ENCODE measurements at places on chromosomes 2 and 18. TPM values are rescaled to one million over a fixed set of nuclear protein-coding genes. Genes with fewer than 3 reads are reported as not detected.

GRCh38 chr18:39607034-39607433 is 2041.4 kb upstream of the CELF4 start:
- no peak for DNase-seq

DNA sequence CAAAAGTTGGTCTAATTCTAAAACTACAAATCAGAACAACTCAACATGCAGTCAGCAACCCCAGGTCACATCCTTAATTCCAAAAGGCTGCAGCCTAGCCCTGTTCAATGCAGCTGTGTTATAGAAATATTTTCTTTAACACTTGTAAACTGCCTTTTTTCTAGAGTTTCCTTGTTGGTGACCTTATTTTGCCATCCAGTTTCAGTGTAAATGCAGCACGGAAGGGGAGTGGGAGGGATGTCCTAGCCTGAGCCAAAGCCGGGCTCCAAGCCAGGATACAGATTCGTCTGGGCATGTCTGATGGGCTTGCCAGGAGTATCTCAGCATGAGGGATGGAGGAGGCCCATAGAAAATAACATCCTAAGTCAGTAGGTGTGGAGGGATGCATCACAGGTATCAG is 17.7 kb upstream of the SP3 start:
- DNase-seq = peak; percentile 59

DNA sequence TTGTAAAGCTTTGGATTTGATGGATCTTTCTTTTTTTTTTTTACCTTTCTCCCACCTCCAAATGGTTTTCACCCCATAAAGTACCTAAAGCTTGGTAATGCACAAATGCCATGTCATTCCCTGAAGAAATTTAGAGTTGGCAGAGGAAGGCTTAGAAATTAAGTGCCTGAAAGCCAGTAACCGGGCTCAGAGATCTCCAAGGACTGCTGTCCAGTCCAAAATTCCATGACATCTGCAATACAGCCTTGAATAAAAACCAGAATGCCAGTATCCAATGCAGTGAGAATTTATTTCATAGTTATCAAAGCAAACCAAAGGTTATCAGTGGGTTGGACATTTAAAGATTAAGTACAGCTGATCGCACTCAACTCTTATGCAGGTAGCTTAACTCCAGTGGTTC is 209.9 kb upstream of the RBBP8 start:
- no peak for DNase-seq

DNA sequence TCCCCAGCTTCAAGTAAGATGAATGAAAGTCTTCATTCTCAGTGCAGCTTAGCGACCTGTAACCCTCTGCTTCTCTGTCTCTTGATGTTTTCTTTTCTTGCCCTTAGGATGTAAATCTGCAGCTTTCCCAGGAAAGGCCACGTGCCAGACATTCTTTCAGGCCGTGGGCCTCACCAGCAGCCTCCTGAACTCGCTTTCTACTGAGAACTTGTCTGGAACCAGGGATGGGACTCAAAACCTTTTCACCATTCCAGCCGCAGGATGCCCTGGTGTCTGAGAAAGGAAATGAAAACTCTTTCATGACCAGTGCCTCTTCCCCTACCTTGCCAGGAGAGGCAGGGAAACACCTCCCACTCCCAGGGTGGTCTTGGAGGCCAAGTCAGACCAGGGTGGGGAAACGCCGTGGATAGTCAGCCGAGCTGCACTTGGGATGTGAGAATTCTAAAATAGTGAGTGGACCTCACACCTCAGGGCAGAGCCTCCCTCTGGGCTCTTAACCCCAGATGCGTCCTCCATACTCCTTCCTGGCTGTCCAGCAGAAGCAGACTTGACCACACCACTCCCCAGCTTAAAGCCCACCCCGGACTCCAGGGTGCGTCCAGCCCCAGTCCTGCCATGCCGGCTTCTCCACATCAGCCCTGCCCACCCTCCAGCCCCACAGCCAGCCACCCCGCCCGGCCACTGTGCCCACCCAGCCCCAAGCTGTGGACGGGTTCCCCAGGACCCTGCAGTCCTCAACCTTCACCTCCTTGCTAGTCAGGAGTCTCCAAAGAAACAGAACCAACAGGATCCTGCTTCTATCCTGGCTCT is 115.5 kb downstream of the TWIST2 start:
- DNase-seq = no peak

- DNase-seq = no peak
Observed at GRCh38 chr18:7645756-7646155, 78.6 kb downstream of the PTPRM start.

GRCh38 chr18:74895686-74896085 is 298.0 kb downstream of the ZNF407 start:
- no peak for DNase-seq

DNA sequence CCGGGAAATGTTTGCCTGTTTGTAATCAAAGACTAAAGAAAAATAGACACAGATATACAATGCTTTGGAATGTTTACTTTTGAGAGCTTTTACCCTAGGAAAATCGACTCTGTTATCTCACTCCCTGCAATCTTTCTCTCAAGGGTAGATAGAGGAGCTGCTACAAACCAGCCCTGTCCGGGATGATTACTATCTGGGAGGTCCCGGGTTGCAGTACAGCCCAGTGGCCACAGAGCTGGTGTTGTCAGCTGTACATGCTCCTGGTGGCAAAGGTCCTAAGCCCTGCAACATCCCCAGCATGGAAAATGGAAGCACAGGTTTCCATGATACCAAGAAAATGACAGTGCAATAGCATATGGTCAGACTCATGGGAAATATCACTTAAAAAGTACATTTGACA is 570.5 kb upstream of the SOX11 start:
- no peak for DNase-seq

- DNase-seq = no peak
Observed at GRCh38 chr2:27863146-27863545, 27.0 kb downstream of the RBKS start.

DNA sequence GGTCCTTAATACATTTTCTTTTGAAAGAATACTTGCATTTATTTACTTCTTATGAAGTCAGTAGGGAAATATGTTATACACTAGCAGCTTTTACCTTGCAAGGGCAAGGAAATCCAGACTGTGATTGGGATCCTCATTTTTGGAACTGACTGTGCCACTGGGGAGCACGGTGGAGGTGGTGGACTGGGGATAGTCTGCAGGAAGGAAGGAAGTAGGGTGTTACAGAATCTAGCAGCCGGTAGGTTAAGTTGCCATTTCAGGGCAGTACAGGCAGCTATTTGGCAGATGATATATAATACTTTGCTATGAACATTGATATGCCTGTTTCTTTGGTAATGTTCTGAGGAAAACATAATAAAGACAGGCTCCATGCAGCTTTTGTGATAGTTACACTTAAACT is 238.3 kb downstream of the PHLPP1 start:
- DNase-seq = no peak

- no peak for DNase-seq
Observed at GRCh38 chr2:108912629-108912902, 76.5 kb downstream of the EDAR start.

DNA sequence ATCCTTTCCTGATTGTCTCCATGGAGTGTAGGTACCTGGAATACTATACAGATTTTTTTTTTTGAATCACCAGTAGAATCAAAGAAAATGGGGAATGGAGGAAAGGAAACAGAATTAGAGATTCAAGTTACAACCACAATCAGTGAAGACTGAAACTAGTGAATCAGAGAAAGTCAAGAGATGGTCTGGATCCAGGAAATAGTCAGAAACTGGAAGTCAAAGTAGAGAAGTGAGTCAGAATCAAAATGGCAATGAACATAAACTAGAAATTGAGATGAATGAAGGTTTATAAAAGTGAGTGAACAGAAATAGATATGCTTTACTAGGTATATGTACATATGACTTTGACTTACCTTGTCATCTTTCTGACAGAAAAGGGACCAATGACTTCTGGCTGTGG is 579.0 kb downstream of the PLCL1 start:
- no peak for DNase-seq

DNA sequence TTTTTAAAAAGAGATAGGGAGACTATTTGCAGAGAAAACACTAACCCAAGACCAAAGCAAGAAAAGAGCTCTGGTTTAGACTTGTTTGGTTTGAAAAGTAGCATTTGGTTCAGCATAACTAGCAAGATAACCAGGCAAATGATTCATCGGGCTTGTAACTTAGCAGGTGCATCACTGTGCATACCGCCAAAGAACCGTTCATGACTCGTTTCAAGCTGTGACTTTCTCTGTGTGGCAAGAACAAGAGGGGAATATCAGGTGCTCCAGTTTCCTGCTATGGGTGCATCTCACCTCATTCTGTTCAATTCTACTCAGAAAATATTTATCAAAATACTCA is 244.9 kb downstream of the ETAA1 start:
- DNase-seq = no peak

- peak; percentile 55 for DNase-seq
Observed at GRCh38 chr18:13269521-13270011, 51.0 kb downstream of the LDLRAD4 start.

GRCh38 chr2:119549241-119549640 is 5.0 kb downstream of the CFAP221 start:
- DNase-seq = no peak

DNA sequence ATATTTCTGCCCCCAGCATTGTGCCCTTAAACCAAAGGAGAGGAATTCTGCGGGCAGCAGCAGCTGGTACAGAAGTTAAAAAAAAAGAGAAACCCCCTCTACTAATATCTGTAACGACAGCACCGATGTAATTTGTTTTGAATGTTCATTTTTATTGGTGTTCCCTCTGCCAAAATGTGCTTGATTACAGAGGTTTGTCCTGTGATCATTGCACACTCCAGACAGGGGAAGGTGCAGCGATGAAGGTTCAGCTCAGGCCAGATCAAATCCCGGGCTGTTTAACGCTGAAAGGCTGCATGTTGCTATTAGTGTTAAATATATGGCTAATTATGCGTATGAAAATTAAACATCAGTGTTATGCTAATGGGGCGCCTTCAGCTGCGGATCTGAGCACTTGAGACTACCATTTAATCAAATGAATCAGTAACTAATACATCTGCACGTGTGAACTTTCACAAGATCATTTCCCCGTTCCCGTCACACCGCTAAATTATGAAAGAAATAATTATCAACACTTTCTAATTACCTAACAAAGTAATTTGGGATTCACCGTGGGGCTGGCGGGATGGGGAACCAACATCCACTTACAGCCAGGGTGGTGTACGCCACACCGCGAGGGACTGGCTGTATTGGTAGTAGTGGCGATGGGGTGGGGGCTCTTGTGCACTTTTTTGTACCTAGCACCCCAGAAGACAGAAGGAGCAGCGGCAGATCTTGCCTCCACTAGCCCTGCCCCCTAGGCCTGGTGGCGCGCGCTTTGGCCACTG is 1.5 kb upstream of the DLX1 start:
- DNase-seq = no peak

GRCh38 chr2:71665168-71666093 is 212.1 kb downstream of the DYSF start:
- no peak for DNase-seq

DNA sequence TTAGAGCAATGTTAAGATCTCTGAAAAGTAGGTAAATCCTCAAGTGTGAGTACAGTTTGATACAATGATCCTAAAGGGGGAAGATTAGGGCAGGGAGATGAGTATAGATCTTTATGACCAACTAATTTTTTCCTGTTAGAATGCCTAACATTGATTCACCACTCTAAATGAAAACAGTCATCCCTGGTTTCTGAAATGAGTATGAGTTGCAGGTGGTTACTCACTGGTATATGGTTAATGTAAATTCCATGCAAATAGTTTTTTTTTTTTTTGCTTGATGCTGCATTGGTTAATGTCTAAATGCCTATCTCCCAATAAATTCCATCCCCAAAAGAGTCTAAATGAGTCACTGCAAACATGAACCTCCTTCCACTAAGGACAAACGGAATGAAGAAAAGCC is 55.0 kb upstream of the SERPINB2 start:
- DNase-seq = no peak

The KATNAL2 gene
- total RNA-seq = 2.0 TPM

The SOS1 gene
- total RNA-seq = 32.1 TPM

The DLGAP1 gene
- total RNA-seq = 80.2 TPM

The CCBE1 gene
- 44.6 TPM for total RNA-seq

The SULT1C2 gene
- 0.62 TPM for total RNA-seq

The TXNDC2 gene
- not detected for total RNA-seq

The CDH2 gene
- total RNA-seq = 200 TPM

The TCF23 gene
- total RNA-seq = not detected

The LBX2 gene
- not detected for total RNA-seq

The TGFA gene
- 14.2 TPM for total RNA-seq

Data from occipital lobe (tissue), 3 donors.